Activated T-helper 1 cell treated with anti-CD3 and anti-CD28 coated beads, Interleukin-12 subunit alpha, Interleukin-12 subunit beta, Interleukin-2, Interleukin-4 antibody, amounts not matched to agents 30 ng/mL and 10 ng/mL and 1 ng/mL, durations not matched to agents 14 hours and 24 hours and 36 hours (primary cell): ENCODE measurements at places on chromosomes 2 and 18.

GRCh38 chr2:179049546-179050311, at the start of gene CCDC141:
Gene CCDC141 (minus strand): TSS chr2:179050137. CDS start chr2:179049941, 196 bp downstream.
- DNase-seq: peak; percentile 8

GRCh38 chr2:18924386-18924785, 335.0 kb upstream of the NT5C1B start:
- DNase-seq: no peak

GRCh38 chr2:28048341-28048740, 157.8 kb downstream of the BABAM2 start:
- no peak for DNase-seq

- DNase-seq: no peak
Measured at GRCh38 chr2:43300222-43300621, 73.8 kb upstream of the ZFP36L2 start.

- DNase-seq: no peak
Measured at GRCh38 chr2:147026664-147027295, 818.0 kb upstream of the ACVR2A start.

DNA sequence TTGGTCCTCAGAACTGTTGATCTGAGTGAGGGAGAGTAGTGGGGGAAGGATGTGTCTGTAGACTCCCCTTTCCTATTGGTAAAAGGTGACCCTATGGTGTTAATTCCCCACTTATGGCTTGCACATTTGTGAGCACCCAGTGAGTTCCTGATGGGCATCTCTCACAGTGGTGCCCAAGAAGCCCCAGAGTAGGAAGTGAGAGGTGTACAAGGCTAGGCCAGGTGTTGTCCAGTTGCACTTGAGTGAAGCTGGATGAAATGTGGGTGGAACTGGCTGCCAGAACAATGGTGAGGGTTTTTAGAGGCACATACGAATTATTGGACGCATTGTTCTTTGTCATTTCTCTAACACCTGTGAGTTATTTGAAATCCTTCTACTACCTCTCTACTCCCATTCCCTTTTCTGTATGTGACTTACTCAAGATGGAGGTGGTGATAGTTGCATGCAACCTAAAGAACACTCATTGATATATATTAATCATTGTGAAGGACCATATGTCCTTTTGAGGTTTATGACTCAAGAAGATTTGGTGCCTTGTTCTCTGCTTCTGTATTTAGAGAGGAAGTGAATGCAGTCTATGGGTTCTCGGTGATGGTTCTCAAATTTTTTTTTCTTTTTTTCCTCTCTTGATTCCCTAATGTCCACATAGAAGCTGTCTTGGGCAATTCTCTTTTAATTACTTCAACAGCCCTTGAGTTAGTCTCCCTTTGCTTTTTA, 162.7 kb downstream of the FSHR start:
- DNase-seq: no peak

DNA sequence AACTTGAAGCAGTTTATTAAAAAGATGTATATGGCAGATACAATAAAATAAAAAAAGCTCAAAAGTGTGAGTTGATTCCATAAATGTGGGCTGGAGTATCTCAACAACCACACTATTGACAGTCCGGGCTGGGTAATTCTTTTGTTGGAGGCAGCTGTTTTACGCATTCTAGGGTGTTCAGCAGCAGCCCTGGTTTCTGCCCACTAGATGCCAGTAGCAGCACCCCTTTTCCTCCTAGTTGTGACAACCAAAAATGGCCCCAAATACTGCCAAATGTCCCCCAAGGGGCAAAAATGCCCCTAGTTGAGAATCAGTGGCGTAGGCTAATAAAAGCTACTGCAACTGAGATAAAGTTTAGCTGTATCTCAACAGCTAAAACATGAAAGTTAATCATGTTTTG, 44.8 kb downstream of the CHMP3 start:
- no peak for DNase-seq

DNA sequence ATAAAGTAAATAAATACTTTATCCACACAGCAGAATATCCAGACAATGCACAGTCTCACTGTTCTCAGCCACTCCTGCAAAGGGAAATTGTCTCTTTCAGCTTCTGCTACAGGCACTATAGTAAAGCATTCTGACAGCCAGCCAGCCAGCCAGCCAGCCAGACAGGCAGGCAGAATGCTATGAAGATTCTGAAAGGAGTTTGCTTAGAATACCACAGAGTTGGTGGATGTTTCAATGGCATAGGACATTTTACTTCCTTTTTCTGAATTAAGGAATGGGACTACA, 116.1 kb upstream of the CYP26B1 start:
- no peak for DNase-seq

- no peak for DNase-seq
Measured at GRCh38 chr2:233068762-233069418, 8.7 kb downstream of the INPP5D start.

DNA sequence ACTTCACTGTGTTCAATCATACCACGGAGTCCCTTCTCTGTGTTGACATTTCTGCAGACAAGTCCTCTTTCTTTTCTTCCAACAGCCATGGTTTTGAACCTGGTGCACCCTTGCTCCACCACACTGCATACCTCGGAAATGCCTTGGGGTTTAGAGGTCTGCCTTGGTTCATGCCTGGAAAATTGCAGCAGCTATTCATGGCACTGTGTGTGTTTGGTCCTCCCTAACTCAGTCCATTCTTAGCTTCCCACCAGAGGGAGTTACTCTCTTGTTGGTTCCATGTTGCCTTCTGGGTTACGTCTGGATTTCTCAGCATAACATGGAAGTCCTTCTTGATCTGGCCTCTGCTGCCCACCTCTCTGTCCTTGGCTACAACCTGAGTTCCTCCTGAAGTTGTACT, 206.0 kb downstream of the FHOD3 start:
- DNase-seq: no peak

DNA sequence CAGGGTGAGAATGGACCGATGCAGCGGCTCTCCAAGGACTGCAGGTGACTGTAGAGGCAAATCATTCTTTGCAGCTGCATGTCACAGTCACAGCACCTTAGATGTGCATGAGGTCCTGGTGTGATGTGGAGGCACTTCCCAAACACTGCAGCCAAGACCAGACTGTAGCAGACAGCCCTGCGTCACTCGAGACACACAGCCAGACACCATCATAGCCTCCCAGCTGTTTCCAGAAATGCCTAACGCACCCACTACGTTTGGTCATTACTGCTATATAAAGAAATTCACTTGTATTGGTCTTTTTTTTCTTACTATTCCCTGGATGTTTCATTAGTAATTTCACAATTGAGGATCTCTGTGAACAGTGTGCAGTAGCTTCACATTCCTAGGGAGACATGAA, 60.9 kb downstream of the SH3YL1 start:
- DNase-seq: no peak

GRCh38 chr18:8689517-8689916, 15.8 kb upstream of the MTCL1 start:
- DNase-seq: no peak

DNA sequence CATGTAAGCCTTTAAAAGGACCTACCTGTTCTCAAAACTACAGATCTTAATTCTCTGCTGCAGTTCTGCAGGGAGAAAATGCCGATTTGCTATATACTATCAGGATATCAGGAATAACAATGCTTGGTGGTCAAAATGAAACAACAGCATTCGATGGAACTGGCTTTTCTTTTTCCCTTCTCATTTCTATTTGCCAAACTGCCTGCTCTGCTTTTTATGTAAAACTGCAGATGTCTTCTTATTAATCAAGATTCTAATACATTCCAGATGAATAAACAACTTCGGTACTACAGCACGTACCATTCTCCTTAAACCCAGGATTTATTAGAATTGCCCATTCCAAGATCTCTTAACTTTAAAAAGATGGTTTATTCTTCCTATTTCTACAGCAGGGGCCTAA, 100.9 kb downstream of the ZNF521 start:
- DNase-seq: no peak

DNA sequence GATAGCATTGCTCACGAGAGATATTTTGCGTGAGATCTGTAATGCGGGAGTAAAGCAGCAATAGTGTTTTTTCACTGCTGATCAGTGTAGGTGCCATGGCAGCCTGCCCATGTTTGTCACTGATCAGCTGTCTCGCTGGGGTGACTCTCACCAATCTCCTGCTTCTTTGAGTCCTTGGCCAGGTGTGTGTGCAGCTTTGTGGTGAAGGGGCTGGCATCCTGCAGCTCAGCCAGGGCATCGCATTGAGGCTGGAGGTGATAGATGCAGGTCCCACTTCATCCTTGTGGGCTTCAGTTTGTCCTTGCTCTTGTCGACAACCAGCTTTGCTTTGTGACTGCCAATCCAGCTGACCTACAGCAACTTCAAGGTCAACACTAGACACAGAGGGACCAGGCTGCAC, 258.3 kb upstream of the CXCR4 start:
- no peak for DNase-seq

DNA sequence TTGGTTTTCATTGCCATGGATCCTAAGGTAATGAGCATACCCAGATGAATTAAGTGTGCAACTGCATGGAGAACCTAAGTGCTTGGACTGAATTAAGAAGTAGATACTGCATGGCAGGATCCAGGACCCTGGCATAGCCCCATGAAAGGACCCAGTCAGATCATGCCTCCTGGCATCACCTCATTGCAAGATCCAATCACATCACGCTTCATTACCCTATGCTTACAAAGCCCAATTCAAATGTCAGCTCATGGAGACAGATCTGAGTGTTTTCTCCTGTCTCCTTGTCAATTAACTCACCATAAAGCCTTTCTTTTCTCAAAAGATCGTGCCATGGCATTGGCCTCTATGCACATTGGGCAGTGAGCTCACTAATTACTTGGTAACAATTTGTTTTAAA, 519.8 kb upstream of the ZNF804A start:
- DNase-seq: no peak

- no peak for DNase-seq
Measured at GRCh38 chr2:224769489-224769888, 53.3 kb upstream of the CCDC195 start.

GRCh38 chr2:6937582-6937981, 20.4 kb downstream of the RNF144A start:
- no peak for DNase-seq

DNA sequence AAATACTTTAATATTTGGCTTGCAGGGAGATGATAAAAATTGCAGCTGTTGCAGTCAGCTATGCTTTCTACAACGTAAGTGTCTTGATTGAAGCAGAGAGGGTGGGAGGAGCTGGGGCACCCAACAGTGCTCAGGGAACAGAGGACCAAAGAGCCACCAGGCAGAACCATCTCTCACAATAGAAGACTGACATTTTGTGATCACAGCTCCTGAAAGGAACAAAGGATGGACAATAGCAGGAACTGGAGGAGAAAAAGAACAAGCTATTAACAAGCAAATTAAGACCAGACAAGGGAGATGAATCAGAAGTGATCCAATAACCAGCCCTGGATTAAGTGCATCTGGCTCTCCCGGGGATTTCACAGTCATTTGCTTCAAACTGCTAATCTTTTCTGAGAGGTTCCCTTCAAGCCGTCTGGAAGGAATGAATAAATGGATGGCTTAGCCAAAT, 65.7 kb upstream of the SMAD2 start:
- DNase-seq: no peak

- no peak for DNase-seq
Measured at GRCh38 chr2:23019476-23019875, 365.5 kb upstream of the KLHL29 start.

DNA sequence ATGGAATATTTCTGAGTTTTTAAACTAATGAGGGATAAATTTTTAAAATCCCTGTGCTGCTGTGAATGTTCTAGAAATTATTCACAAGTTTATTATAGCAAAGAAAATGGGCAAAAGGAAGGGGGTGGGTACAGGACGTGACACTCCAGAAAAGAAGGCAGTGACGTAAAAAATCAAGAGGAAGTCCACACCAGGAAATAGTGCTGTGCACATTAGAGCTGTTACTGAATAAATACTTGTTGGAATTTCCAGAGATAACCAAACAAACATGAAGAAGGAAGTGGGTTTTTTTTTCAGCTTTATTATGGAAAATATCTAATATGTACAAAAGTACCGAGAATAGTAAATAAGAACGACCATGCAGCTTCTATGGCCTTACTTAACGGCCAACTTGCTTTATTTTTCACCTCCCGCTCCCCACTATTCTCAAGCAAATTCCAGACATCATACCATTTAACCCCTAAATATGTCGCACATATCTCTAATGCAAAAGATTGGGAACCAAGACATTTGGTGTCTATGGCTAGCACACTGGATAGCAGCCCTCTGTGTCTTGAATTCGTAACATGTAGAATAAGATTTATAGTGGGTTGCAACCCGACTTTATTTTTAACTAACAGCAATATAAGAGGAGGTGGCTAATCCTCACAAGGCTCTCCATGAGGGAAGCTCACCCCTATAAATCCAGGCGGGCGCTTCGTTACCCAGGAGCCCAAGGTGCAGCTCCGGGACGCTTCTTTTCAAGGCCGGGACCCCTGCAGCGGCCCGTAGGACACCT, 580 bp upstream of the NDUFV2 start:
- no peak for DNase-seq

DNA sequence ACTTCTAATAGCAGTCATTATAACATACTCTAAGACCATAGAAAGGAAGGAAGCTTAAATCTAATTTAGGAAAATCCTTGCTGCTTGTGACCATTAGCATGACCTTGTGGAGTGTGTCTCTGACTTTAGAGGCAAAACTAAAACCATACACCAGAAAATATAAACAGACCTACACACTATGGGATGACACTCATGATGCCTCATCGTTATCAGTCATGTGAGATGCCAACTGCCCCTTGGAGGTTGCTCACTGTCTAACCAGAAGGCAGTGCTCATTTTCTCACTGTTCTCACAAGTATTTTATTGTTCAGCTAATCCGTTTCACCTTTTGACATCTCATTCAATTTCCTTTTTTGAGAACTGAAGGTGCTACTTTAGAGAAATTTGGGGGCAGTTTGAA, 376.9 kb downstream of the RND3 start:
- DNase-seq: no peak

GRCh38 chr2:121917143-121917542, 161.7 kb downstream of the TSN start:
- DNase-seq: no peak

DNA sequence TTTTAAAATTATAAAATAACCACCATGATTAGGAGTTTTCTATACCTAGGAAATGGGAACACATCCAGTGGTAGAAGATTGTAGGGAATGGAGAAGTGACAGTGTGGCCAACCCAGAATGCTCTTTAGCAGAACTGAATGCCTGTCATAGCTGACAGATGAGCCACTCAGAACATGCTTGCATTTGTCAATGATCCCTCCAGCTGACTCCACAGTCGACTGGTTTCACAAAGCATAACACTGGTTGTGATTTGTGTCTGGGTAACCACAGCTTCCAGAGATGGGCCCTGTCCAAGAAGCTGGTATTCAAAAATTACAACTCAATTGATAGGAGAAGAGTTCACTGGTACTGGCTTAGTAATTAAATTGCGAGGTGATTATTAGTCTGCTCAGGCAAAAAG, 9.0 kb upstream of the CTIF start:
- DNase-seq: no peak

GRCh38 chr2:233828546-233829192, 25.7 kb downstream of the HJURP start:
- no peak for DNase-seq

- DNase-seq: no peak
Measured at GRCh38 chr2:8139668-8140200, 542.1 kb upstream of the ID2 start.

- DNase-seq: no peak
Measured at GRCh38 chr2:33522576-33522975, 46.1 kb downstream of the RASGRP3 start.
